Transverse colon (tissue), 4 donors: ENCODE measurements at places on chromosomes 6 and 20.
A peak's percentile ranks its signal among the peaks of the same experiment; 100 is the strongest.

- no peak overlapping the region for H3K27ac ChIP-seq
- H3K4me1 ChIP-seq: no peaks in the 10 kb centered on the region
- no peaks in the 10 kb centered on the region for H3K36me3 ChIP-seq
Measured at GRCh38 chr6:140253096-140253495, 878.6 kb upstream of the CITED2 start.

GRCh38 chr6:129686941-129687627 lies 22.9 kb downstream of the ARHGAP18 start:
- H3K36me3 ChIP-seq: no peaks in the 10 kb centered on the region
- H3K27me3 ChIP-seq: no peaks in the 10 kb centered on the region
- peak; percentile 38 for DNase-seq
- peaks cover 16% of the 10 kb centered on the region for H3K4me1 ChIP-seq
- H3K27ac ChIP-seq: peak overlapping the region; percentile 79
- H3K4me3 ChIP-seq: no peak overlapping the region

- no peaks in the 10 kb centered on the region for H3K36me3 ChIP-seq
- no peak for DNase-seq
- H3K27me3 ChIP-seq: no peaks in the 10 kb centered on the region
- no peaks in the 10 kb centered on the region for H3K4me1 ChIP-seq
- H3K27ac ChIP-seq: no peak overlapping the region
- H3K4me3 ChIP-seq: no peak overlapping the region
Measured at GRCh38 chr20:55291261-55291660, 714.1 kb downstream of the CBLN4 start.

DNA sequence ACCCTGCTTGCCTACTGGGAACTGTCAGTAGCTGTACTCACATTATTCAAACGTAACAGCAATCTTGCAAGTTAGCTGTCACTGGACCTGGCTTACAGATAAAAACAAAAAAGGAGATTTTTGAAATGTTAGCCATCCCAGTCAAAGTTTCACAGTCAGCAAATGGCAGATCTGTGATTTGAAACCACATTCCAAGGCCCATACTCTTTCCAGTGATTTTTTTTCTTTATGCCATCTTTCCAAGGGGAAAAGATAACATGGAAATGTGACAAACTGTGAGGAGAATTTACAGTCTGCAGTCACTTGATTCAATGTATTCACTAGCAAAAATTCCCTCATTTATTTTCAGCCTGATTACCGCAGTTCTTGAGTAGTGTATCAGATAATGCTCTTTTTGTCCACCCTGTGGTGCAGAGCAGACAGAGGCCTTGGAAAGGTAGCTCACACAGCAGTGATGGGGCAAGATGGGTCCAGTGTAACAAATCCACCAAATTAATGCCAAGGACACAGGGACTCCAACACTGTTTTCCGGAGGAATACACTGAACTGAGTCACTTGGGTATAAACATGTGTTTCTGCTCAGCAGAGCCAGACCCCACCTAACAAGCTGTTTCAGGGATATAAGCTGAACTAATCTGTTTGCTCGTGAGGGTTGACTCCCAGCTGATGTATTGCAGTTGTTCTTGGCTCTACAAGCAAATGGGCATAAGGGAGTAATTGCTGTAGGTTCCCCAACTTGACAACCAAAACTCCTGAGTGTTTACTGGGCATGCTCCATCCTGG lies 49.9 kb upstream of the ADGRF1 start:
- H3K27me3 ChIP-seq: no peaks in the 10 kb centered on the region
- H3K27ac ChIP-seq: no peak overlapping the region
- H3K4me1 ChIP-seq: peaks cover 23% of the 10 kb centered on the region
- no peak overlapping the region for H3K4me3 ChIP-seq
- H3K36me3 ChIP-seq: no peaks in the 10 kb centered on the region
- no peak for DNase-seq

GRCh38 chr6:27129095-27129815 lies 118.2 kb upstream of the PRSS16 start:
- no peak for DNase-seq
- H3K4me1 ChIP-seq: no peaks in the 10 kb centered on the region
- no peak overlapping the region for H3K27ac ChIP-seq
- H3K27me3 ChIP-seq: no peaks in the 10 kb centered on the region

DNA sequence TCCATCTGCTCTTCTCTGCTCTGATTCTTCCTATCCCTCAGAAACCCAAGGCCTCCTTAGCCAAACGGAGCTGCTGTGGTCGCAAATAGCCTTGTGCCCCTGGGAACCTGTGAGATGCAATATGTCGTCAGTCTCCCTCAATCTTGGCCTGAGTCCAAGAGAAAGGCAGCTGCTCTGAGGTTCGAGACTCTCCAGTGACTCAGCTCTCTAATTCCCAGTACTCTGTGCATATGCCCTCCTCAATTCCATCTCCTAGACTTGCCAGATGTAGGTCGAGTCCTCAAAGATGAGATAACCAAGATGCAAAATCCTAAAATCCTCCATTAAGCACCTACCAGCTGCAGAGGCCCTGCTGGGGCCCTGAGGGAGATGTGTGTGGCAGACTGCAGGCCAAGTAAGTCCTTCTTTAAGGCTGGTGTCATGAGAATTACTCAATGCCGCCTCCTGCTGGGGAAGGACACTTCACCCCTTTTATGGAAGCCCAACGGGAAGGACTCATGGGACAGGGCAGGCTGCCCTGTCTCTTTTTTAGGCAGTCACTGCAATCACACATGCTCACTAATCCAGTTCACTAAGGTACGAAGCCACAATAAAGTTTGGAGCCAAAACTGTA lies 28.5 kb downstream of the C6orf15 start:
- H3K27ac ChIP-seq: no peak overlapping the region
- peaks cover 19% of the 10 kb centered on the region for H3K27me3 ChIP-seq
- DNase-seq: peak; percentile 44
- H3K4me1 ChIP-seq: no peaks in the 10 kb centered on the region
- no peaks in the 10 kb centered on the region for H3K36me3 ChIP-seq
